ENCODE measurements at places on chromosomes 4 and X.

DNA sequence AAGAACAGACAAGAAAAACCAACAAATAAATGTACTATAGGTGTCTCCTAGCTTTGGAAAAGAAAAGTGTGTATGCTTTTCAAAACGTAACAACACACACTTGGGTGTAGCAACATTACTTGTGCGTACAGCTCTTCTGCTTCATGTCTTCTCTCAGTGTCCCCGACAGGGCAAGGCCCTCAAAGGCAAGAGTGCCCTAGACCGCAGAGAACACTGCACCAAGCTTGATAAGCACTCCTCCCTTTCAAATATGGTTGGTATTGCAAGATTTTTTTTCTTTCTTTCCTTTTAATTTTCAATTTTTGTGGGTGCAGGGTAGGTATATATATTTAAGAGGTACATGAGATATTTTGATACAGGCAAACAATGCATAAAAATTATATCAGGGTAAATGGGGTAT lies 106.8 kb downstream of the EIF4E start:
- DNase-seq = no peak

DNA sequence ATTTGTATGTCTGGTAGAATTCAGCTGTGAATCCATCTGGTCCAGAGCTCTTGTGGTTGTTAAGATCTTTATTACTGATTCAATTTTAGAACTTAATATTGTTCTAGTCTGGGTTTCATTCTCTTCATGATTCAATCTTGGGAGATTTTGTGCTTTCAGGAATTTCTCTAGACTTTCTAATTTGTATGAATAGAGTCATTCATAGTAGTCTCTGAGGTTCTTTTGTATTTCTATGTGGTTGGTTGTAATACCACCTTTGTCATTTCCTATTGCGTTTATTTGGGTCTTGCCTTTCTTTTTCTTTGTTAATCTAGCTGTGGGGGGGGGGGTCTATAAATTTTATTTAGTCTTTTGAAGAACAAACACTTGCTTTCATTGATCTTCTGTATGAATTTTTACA lies 824.8 kb upstream of the GALNTL6 start:
- DNase-seq = no peak

DNA sequence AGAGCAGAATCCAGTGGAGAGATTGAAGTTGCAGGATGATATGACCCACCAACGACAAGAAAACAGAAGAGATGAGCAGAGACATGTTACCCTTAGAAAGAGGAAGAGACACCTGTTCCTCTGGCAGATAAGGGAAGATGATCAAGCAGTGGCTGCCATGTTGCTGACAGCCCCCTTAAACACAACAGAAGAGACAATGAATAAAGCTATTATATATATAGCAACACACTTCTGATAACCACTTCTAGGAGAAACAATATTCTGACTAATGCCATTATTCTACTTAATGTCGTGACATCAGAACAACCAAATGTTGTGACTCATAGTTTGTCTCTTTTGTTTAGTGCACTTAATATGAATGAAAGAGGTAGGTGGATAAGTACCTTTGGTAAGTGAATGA lies 44.9 kb downstream of the SH3RF1 start:
- no peak for DNase-seq

GRCh38 chr4:165393051-165393450 lies 14.2 kb downstream of the CPE start:
- no peak for DNase-seq

GRCh38 chr4:163795885-163796284 lies 301.4 kb downstream of the TMA16 start:
- DNase-seq = no peak

- DNase-seq = no peak
These were observed 123.6 kb downstream of the STAG2 start for GRCh38 chrX:124085063-124085462.

- no peak for DNase-seq
These were observed 743.3 kb upstream of the SLIT2 start for GRCh38 chr4:19508442-19508841.
